ENCODE measurements at places on chromosomes 1 and 21.

DNA sequence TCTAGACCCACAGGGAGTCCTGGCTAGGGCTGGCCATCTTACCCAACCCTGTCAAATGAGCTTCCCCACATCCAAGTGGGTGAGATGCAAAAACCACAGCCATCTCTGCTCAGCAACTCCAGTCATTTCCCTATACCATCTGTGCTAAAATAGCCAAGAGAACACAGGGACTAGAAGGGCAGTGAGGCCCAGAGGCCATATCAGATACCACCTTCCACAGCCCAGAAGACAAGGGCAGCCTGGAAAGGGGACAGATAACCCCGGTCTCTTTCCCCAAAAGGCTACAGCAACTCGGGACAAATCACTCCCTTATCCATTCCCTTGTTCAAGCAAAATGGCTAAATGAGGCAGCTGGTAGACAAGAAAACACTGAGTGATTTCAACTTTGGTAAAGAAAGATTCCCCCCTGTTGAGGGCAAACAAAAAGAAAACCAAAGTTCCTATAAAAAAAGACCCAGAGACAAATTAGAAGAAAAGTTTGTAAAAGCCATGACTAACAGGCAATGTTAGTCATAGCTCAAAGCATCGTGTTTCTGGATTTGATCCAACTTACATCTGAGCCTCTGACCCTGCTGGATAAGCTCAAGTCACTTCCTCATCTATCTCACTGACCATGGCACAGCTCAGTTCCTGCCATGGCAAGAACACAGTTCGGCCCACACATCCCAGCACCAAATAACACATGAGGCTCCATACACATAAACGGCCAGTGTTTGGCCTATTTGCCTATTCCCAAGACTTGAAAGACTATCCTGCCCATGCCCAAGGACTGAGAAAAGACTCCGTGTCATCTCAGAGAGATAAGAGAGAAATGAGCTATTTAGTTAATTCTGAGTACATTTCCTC, 3.1 kb downstream of the LAMB3 start:
- DNase-seq = peak; percentile 72

DNA sequence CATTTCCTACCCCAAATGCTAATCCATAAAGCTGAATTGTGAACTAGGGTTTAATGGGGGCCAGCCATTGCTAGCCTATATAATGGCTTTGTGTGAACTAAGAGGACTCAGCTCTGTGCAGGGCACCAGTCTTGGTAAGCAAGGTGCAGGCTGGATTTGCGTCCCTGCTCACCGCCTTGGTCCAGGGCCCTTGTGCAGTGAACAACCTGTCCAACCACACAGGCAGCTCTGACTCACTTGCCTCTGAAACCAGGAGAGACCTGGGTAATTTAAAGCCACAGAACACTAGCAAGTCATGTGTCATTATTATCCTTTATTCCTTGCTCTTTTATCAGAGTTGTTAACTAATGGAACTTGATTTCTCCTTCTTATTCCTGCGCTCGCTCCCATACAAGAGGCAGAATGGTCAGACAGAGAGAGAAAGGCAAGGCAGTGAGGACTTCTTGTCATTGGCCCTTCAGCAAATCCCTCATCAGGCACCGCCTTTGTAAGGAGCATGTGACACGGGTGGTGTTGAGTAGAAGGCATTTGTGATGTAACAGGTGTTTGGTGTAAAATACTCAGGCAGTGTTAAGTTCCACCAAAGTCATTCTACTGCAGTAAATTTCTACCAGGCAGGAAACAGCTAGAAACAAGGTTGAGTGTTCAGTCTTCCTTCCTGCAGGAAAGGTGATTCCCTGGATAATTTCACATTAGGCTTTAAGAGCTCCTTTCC, 67.3 kb upstream of the OLIG2 start:
- no peak for DNase-seq

- DNase-seq = no peak
These were observed 45.2 kb upstream of the HAO2 start for GRCh38 chr1:119323216-119323982.

GRCh38 chr1:119587341-119587740, 60.7 kb downstream of the ZNF697 start:
- no peak for DNase-seq

DNA sequence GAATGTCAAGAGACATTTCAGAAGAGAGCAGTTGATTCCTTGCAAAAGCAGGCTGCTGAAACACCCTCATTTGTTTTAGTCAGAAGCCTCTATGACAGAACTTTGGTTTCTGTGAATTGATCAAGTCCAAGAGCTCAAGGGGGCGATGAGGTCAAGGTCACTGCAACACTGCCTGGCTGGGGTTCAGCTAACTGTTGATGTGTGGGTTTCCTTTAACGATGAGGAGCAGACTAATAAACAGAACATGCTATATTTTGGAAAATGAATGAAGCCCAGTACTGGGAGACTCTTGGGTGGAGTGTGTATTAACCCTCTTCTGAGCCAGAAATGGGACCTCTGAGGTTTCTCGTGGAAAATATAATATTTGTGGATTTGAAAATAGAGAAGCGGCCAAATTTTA, 109.3 kb downstream of the ZC3H11B start:
- no peak for DNase-seq

DNA sequence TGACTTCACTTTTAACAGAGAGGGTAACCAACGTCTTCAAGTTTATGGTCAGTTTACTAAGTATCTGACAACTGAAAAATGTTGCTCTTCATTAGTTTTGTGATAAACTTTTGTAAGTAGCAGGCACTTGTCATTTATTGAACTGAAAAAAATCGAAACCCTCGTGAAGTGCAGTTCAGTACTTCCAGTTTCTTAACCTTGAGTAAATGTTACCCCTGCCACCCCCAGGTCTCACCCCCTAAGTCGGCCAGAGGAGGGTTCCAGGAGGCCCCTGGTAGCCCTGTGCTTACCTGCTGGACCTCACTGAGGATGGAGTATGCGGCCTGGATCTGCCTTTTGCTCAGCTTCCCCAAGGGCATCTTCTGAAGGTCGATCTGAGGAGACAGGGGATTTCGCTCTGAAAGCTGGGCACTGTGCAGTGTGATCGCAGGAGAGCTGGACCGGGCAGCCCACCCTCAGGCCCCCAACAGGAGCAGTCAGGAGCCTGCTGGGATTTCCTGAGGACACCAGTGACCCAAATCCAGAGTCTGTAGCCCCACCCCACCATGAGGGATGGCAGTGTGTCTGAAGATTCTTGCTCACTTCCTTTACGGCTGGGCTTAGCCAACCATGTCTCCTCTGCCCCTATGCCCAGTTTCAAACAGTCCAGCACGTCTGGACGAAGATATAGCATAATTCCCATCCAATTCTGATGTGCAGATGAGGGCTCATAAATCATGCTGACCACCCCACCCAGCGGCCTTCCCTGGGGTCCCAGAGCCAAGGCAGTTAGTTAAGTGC, 37.6 kb downstream of the PARP1 start:
- no peak for DNase-seq

DNA sequence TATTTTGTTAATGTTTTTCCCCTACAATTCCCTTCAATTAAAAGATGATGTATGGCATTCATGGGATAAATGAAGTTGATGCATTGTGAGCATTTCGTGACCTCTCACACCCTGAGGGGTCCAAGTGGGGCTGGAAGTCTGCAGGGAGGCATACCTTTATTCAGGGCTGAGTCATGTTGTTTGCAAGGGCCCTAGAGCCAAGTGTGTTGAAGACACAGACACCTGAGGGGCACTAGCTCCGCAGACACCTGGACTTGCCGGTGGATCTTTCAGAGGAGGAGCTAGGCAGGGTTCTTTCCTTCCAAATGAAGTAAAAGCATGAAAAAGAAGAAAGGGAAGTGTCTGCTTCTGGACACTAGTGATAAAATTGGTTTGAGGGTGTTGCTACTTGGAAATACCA, 57.0 kb upstream of the RGS7 start:
- DNase-seq = no peak

DNA sequence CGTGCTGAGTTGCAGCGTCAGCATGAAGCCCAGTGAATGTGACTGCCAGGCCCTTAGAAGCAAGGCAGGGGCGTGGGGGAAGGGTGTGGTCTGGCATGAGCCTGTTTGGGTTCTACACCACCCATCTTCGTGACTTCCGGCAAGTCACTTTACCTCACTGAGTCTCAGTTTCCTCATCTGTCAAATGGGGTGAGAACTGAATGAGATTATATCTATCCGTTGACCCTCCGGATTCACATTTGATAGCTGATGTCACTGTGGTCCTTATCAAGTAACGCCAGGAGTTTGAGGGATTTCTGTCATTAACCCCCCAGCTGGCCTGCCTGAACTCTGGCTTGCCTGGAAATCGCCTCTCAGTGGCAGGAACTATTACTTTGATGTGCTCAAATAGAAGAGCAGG, 15.6 kb downstream of the MRPL37 start:
- no peak for DNase-seq

GRCh38 chr1:176696689-176697088, 233.7 kb downstream of the PAPPA2 start:
- no peak for DNase-seq

DNA sequence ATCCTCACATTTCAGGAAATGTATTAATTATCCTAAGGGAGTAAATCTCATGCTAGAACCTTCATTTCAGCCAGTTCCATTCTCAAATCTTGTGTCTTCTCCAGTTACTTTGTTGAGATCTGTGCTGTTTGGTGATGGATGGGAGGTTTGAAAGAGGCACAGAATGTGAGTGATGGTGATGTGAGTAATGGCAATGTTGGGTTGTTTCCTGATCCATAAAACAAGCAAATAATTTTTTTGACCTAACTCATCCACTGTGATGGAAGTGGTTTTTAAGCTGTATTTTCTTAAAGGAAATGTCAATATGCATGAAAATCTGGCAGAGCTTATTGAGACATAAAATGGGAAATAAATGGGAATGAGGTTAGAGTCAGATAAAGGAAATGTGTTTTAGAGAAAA, 214.7 kb downstream of the CHRM3 start:
- DNase-seq = no peak

DNA sequence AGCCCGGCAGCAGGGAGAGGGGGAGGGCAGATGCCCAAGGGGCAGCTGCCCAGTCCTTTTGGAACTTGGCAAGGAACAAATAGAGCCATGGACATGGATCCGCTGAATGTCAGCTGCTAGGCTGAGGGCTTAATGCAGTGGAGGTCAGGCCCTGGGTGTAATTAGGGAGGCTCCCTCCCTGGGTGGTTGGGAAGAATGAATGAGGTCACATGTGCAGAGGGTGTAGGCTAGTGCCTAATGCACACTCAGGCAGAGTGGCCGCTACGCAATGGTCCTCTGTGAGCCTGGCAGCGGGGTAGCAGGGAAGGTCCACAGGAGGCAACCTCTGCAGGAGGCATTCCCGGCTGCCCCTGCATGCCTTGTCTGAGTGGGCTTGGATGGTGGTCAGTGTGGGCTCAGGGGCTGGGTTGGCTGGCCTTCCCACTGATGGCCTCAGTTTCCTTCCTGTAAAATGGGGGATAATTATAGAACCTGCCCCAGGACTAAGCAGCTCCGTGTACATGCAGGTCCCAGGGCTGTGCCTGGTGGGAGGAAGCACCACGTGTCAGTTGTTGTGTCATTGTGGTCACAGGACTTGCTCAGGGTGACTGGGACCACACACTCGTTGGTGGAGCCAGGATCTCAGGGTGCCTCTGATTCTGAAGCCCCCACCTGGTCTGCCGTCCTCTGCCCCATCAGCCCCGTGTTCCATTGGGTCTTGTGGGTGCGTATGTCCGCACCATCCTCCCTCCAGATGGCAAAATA, 81.6 kb upstream of the ACTL8 start:
- DNase-seq = no peak

DNA sequence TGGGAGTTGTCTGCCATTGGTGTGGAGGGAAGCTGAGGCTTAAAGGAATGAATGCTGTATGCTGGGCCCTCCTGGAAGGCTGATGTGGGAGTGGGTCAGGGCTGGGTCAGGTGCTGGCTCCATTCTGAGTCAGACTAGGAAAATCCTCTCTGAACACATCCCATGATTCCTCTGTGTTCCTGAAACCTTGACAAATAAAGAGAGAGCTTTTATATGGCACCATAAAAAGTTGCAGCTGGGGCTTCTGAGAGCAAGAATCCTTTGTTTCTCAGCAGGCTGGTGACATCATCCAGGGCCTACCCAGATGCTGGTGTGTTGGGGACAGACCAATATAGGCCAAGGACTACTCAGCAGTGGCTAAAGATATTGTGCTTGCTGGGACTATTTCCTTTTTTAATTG, 27.8 kb upstream of the NFASC start:
- peak; percentile 35 for DNase-seq

DNA sequence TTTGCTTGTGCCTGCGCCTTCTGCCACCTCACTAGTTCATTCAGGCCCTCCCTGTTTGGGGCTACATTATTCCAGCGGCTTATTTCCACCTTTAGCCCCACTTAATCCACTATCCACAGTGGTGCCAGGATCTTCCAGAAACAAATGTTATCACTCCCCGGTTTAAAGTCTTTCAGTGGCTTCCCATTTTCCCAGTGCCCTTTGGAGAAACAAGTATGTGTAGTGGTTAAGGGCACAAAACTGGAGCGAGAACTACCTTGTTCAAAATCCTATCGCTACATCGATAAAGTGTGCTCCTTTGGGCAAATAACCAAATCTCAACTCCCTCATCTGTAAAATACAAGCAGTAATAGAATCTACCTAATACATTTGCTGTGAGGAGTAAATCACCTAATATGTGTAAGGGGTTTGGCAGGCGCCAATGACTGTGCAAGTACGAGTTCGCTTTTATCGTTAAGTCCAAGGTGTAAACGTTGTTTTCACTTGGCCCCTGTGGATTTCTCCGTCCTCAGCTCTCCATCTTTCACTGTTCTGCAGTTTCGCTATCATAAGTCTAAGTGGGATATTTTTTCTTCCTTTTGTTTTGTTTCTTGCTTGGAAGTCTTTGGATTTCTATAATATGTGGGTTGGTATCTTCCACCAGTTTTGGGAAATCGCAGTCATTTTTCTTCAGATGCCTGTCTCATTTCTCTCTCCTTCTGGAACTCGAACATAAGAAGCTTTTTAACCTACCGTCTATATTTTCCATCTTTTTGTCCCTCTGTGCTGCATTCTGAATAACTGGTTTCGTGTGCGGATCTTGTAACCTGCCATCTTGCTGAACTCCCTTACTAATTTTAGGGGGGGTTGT, 844 bp upstream of the MEAF6 start:
- no peak for DNase-seq

DNA sequence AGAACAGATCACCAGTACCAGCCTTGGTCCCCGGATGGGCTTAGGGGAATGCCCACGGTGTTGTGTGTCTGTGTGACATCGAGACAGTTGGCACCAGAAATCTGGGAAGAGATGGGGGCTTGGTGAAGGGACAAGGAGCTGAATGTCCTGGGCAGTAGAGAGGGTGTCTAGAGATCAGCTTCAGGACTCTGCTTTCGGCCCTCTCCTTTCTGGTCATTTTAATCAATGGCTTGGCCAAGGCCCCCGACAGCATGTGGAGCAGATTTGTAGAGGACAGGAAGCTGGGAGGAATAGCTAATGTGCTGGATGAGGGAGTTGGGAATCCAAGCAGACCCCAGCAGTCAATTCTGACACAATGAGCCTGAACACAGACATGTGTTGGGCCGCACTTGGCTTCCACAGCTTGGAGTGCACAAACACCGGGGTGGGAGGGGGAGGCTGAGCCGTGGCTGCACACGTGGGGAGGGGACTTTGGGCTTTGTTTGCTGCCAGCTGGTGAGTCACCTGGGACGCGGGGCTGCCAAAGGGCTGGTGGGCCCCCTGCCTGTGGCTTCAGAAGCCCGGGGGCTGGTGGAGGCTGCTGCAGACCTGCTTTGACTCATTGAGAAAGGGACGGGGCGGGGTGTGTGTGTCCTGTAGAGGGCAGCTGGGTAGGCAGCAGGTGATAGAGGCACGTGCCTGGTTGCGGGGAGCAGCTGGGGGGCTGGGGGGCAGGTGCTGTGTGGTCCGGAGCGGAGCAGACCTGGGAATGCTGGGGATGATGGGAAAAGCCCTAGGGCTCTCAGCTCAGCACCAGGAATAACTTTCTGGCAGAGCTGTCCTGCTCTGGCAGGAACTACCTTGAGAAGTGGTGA, 20.9 kb downstream of the SLC1A7 start:
- DNase-seq = no peak
